Gastrocnemius medialis (tissue), 4 donors: ENCODE measurements at places on chromosomes 16 and 17. TPM values are rescaled to one million over a fixed set of nuclear protein-coding genes. Genes with fewer than 3 reads are reported as not detected.

The ACSM2A gene
- total RNA-seq: not detected

The EDC4 gene
- total RNA-seq: 58.9 TPM

The ENGASE gene
- total RNA-seq: 11.8 TPM

The ITGB3 gene
- total RNA-seq: 0.92 TPM

The SLC35G6 gene
- total RNA-seq: not detected

GRCh38 chr17:14373614-14374259, 72.9 kb downstream of the HS3ST3B1 start:
- no peak for DNase-seq
- no peaks in the 10 kb centered on the region for H3K36me3 ChIP-seq
- H3K4me3 ChIP-seq: no peak overlapping the region
- H3K27ac ChIP-seq: no peak overlapping the region

DNA sequence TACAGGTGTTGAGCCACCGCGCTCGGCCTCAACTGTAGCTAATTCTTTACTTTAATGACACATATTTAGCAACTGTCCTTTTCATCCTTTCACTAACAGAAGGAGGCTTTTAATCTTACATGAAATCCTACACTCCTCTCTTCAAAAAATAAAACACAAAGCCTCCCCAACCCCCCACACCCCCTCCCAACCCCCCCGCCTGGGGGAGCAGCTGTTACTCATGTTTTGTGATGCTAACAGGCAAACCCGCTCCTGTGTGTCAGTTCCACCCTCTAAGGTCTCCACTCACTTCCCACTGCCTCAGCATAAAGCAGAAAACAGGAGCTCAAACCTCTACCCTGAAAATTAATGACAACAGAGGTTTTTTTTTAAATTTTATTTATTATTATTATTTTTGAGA, 55.4 kb upstream of the SLC25A19 start:
- H3K4me1 ChIP-seq: peaks cover 48% of the 10 kb centered on the region
- no peak overlapping the region for H3K4me3 ChIP-seq
- H3K27me3 ChIP-seq: no peaks in the 10 kb centered on the region
- H3K27ac ChIP-seq: no peak overlapping the region
- no peak for DNase-seq

DNA sequence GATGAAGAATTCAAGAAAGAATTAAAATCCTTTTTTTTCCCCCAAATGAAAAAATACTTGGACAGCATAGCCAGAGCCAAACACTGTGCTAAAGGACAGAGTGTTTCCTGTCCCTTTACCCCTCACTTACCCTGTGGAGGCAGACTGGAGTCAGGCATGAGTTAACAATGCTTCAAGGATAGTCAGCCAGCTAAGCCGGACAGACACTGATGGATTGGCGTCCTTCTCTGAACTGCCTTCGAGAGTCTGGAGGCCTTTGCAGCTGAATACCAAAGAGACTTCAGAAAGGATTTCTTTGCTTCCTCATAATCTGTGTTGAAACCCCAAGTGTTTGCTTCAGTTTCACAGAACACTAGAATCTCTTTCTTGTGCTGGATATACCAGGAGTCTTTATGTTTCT, 4.6 kb downstream of the METTL9 start:
- H3K36me3 ChIP-seq: no peaks in the 10 kb centered on the region
- H3K4me3 ChIP-seq: no peak overlapping the region
- peaks cover 51% of the 10 kb centered on the region for H3K4me1 ChIP-seq

GRCh38 chr16:66045626-66046025, 320.9 kb upstream of the CDH5 start:
- H3K4me3 ChIP-seq: no peak overlapping the region
- H3K4me1 ChIP-seq: peaks cover 1% of the 10 kb centered on the region
- no peak for DNase-seq
- no peaks in the 10 kb centered on the region for H3K36me3 ChIP-seq
- no peaks in the 10 kb centered on the region for H3K27me3 ChIP-seq

GRCh38 chr17:76706817-76707216, 3.9 kb downstream of the MXRA7 start:
- H3K36me3 ChIP-seq: no peaks in the 10 kb centered on the region
- H3K27me3 ChIP-seq: no peaks in the 10 kb centered on the region
- no peak overlapping the region for H3K4me3 ChIP-seq
- H3K4me1 ChIP-seq: peaks cover 31% of the 10 kb centered on the region
